ENCODE measurements at places on chromosomes 7 and 10.

- peak; percentile 81 for DNase-seq
Measured at GRCh38 chr7:40299097-40299496, 164.3 kb downstream of the SUGCT start.

GRCh38 chr10:102761981-102762380, 18.2 kb downstream of the WBP1L start:
- no peak for DNase-seq

DNA sequence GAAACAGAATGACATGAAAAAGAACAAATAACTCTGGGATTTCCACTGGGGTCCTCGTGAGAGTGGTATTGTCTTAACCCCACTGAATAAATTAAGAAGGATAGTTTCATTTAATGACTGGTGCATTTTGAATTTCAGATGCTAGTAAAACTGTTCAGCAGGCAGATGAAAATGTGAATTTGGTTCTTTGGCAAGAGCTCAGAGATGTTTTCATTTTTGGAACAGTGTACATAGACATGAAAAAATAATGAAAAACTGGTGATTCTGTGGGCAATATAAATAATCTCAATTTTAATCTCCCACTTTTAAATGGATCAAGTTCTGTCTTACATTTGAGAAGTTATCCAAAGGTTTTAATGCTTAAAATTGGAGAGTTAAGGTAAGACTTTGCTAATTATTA, 84.1 kb downstream of the TRIL start:
- no peak for DNase-seq

GRCh38 chr10:18140149-18140956, at the start of gene CACNB2:
Gene CACNB2, plus strand, starts transcription at chr10:18140424.
- peak; percentile 41 for DNase-seq

DNA sequence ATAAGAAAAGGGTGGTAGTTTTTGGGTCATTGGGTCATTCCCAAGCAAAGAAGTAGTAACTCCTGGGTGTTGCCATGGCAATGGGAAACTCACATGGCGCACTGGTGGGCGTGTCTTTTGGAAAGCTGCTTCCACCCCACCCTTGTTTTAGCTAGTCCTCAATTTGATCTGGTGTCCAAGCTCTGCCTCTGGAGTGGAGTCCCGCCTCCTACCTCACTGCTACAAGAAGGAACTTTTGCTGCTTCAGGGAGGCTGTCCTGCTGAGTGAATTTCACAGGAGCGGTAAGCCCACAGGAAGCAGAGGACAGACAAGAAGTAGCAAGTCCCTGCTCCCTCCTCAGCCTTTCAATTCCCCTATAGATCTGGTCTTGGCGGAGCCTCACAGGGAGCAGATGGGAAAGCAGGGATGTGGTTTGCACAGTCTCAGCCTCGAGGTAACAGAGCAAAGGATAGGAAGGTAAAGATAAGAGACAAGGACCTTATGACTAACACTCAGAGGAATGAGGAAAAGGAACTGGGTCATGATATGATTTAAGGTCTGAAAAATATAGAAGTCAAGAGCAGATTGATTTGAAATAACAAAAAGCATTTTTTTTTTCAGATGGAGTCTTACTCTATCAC, 700.3 kb downstream of the TNS3 start:
- peak; percentile 43 for DNase-seq

GRCh38 chr7:19177269-19177668, 32.0 kb upstream of the FERD3L start:
- peak; percentile 4 for DNase-seq

GRCh38 chr10:129758207-129759021, 205.7 kb downstream of the EBF3 start:
- DNase-seq: no peak

DNA sequence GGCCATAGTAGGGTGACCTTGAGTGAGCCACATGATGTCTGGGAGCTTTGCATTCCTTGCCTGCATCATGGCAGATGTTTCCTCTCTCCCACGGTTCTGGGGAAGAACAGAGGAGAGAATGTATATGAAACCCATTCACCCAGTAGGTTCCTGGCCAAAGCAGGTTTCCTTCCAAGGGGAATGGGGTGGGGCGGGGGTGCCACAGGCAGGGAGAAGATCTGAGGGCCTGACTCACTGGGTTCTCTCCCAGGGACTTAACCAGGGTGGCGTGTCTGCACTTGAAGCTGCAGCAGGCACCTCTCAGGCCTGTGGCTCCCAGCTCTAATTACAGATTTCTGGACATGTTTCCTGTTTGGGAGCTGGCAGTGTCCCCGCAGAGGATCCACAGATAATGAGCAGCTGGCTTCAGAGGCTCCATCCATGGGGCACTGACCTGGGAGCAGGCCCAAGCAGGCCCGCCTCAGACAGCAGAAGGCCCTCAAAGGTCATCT, 50.2 kb upstream of the ZMIZ1 start:
- DNase-seq: no peak

DNA sequence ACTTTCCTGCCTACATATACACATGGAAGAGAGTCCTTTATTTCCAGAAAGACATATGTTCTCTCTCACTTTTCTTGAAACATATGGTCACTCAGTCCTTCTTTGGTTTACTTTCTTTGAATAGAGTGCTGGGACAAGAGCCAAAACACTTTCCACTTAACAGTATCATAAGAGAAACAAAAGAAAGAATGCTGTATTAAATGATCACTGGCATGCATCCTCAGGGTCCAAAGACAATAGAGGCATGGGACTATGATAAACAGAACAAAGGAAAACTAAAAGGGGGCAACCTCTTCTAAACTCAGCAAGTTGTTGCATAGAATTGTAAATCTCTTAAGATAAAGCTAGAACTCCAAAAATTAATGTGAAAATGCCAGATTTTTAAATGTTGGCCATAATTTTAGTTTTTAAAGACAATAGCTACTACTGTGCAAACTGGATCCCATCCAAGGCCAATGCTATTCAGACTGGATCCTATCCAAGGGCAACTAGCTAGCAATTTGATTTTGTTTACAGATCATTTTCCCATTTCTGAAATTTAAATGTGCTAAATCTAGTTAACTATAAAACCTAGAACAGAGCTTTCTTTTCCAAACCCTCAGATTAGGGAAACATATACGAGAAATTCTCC, 687.5 kb downstream of the SORCS3 start:
- DNase-seq: no peak

GRCh38 chr7:151429560-151430331, 10.2 kb downstream of the CRYGN start:
- no peak for DNase-seq

- DNase-seq: no peak
Measured at GRCh38 chr10:7593905-7594304, 72.9 kb downstream of the ITIH5 start.

GRCh38 chr10:101293007-101293723, 60.8 kb upstream of the BTRC start:
- no peak for DNase-seq

- DNase-seq: no peak
Measured at GRCh38 chr7:77653572-77653971, 42.7 kb upstream of the RSBN1L start.

GRCh38 chr10:121285406-121286196, 312.6 kb downstream of the FGFR2 start:
- no peak for DNase-seq

DNA sequence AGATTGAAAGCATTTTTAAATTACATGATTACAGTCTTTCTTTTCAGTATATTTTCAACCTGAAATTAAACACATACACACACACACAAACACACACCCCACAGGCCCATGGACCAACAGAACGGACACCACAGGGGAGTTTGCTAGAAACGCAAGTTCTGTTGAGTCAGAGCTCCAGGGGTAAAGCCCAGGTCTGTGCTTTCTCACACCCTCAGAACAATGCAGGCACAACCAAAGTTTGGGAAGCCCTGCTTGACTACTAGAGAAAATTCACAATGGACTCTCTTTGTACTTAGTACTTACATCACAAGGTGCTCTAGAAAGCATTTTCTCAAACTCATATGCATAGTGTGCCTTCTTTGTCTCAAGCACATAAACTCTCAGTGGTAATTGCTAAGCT, 704.0 kb upstream of the IGFBP3 start:
- DNase-seq: no peak

DNA sequence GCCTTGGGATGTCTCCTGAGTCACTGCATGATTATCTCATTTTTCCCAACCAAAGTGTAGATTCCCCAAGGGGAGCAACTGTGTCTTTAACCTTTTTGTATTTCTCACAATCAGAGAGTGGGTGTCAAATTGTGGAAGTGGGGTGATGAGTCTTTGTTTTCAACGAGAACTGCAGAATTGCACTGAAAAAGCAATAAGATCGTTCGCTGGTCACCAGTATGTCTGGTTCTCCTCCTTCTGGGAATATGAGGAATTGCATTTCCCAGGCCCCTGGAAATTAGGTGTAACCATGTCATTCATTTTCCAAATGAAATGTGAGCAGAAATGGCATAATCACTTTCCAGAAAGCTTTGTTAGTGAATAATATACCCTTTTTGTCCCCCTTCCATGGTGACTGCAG, 326.9 kb downstream of the GPAM start:
- DNase-seq: no peak

DNA sequence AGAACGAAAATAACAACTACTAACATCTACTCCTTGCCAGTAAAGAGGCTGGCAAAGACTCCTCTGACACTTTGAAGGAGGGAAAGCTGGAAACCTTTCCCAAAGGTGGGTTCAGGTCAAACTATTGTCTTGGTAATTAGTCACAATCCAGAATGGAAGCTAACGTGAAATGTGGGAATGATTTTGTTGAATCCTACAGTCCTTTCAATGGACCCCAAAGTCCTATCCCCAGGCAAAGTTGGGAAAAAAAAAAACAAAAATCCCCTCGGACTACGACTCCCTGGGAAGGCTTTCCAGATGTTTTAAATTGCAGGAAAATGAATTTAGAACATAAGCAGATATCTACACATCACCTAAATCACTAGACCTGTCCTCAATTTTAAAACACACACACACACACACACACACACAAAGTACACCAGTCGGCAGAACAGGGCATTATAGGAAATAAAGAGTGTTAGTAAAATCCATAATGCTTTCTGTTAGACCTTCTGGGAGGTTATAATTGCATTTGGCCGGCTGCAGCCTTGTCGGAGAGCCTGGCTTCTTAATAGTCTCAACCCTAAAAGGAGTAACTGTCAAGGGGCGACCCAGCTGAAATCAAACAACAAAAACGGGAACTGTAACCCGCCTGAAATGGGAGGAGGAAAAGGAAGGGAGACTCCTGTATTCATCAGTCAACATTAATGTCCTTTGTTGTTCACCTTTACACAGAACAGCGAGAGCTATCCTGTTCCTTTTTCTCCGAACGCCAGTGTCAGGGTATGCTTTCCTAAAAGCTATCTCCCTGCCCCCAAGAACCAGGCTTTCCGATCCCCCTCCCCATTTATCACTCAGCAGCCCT, 1.5 kb downstream of the DOCK4 start:
- DNase-seq: peak; percentile 13

DNA sequence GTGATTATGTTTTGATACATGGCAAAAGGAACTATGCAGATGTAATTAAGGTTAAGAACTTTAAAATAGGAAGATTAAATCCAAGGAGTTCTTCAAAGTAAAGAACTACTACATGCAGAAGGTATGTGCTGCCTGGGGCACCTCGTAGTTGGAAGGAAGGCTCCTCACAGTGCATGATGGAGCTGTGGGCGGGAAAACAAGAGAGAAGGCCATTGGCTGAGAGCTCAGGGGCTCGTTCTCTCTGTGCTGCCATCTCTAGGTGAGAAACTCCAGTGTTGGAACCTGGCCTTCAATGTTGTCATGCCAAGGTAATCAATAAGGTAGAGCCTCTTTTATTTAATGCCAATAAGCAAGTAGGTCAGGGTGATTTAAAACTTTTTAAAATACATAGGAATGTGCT, 391.4 kb upstream of the ETV1 start:
- DNase-seq: no peak

DNA sequence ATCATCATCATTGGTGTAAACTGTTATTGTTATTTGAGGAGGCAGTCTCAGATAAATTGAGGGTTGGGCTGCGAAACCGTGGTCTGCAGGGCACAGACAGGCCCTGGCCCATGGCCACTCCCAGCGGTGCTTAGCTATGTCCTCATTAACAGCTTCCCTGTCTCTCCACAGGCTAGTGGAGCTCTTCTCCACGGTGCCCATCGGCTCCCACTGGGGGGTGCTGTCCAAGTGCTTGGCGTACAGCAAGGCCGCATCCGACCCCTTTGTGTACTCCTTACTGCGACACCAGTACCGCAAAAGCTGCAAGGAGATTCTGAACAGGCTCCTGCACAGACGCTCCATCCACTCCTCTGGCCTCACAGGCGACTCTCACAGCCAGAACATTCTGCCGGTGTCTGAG, 21.6 kb downstream of the GPR26 start:
- no peak for DNase-seq

GRCh38 chr10:947881-948280, 16.4 kb upstream of the LARP4B start:
- DNase-seq: no peak

DNA sequence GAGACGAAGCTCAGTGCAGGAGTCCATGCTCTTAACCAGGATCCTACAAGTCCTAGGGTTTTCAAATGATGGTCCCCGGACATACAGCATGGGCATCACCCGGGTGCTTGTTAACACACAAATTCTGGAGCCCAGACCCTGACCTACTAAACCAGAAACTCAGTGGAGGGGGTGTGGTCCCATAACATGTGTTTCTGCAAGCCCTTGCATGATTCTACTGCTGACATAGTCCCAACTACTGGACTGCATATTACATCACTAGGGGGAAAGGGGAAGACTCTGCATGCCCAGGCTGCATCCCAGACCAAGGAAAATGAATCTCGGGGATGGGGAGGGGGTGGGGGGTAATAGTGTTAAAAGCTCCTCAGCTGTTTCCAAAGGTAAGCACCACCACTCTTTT, 40.3 kb downstream of the GRB10 start:
- DNase-seq: no peak

GRCh38 chr10:90849956-90850749, 7.7 kb downstream of the HTR7 start:
- DNase-seq: peak; percentile 41
